Central memory CD8-positive, alpha-beta T cell (primary cell): ENCODE measurements at places on chromosomes 4 and X.

DNA sequence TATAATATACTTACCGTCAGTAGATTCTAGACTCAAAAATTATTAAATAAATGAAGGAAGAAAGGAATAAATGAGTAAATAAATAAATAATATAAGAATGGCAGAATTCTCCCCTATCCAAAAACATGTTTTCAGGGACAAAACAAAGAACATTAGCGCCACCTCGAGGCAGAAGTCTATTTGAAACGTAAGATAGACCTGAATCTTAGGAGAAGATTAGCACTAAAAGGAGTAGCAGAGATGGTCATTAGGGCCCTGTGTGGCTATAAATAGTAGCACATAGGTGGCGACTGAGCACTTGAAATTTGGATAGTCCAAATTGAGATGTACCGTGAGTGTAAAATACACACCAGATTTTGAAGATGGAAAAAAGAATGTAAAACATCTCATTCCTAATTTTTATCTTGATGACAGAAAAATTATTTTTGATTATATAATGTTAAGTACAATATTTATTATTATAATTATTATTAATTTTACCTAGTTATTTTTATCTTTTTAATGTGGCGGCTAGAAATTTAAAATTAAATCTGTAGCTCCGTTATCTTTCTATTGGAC lies 24.3 kb upstream of the SRD5A3 start:
- DNase-seq: no peak

- no peak for DNase-seq
Observed at GRCh38 chrX:155094468-155095061, 23.3 kb downstream of the BRCC3 start.

DNA sequence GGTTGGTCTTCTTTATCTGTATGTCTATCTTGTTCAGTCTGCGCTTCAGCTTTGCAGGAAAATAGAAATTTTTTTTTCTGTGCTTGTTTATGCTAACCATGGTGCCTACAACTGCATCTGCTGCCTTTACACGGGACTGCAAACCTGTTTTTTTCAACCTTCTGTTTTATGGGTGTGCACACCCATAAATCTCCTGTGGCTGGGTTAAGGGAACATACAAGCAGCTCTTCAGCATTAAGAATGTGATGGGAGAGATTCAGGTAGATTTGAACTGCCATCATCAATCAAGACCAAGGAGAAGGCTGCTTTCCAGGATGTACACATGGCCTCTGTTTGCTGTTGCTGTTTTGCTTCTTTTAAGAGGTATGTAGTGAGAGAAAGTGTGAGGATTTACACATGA lies 502.9 kb downstream of the ANKRD50 start:
- DNase-seq: no peak

- no peak for DNase-seq
Observed at GRCh38 chrX:3493605-3494004, 147.2 kb upstream of the MXRA5 start.

- no peak for DNase-seq
Observed at GRCh38 chr4:1329408-1330371, 17.3 kb upstream of the UVSSA start.

DNA sequence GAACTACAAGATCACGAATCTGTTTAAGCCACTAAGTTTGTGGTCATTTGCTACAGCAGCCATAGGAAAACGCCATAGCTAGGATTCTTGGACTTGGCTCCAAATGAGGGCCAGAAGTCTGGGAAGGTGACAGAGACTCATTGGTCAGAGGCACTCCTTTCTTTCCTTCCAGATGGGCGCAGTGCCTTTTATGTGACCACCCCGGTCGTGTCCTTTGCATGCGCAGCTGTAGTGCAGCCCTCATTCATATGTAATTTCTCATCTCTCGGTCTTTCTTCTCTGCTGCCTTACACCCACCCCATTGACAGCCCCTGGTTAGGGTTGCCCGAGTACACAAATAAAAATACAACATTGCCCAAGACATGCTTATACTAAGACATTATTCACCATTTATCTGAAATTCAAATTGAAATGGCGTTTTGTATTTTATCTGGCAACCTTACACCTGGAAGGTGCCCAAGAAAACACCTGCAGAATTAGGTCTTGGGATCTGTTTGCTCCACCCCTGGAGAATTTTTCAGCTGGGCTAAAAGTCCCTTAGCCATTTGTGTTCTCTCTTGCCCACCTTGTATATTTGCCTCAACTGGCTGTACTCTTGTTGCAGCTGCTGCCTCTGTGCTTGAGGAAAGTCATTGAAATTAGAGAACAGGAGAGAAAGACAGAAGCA lies 21.9 kb downstream of the CCKAR start:
- DNase-seq: no peak

DNA sequence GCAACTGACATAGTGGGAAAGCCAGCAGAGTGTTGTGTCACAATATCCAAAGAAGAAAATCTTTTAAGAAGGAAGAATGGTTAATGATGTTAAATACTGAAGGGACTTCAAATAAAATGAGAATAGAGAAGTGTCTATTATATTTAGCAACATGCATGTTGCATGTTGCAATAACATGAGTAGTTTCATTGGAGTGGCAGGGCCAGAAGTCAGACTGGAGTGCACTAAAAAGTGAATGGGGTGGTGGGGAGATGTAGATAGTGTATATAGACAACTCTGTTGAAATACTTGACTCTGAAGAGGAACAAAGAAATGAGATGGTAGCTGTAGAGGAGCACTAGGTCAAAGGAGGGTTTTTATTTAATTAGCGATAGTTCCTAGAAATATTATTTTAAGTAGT lies 9.5 kb upstream of the AMMECR1 start:
- no peak for DNase-seq

DNA sequence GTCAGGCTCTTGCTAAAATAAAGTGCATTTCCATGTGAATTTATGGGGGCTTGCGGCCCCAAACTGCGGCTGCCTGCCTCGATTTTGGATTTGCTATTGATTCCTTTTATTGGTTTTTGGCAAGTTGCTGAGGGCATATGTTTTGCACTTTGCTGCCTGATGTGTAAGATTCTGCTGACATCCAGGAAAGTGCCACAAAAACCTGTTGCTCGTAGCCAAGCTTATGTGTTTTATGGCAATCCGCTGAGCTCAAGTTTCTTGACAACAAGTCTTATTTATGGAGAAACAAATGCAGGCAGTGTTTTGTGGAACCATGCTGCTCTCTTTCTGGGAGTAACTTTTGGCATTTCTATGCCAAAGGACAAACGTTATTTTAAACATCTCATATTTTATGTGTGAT lies 97.3 kb upstream of the DDIT4L start:
- no peak for DNase-seq
